ENCODE measurements at places on chromosomes 7 and 10.

- DNase-seq: no peak
Measured at GRCh38 chr7:93948106-93948505, 26.6 kb downstream of the GNG11 start.

- DNase-seq: no peak
Measured at GRCh38 chr7:54591404-54592386, 49.5 kb downstream of the VSTM2A start.

DNA sequence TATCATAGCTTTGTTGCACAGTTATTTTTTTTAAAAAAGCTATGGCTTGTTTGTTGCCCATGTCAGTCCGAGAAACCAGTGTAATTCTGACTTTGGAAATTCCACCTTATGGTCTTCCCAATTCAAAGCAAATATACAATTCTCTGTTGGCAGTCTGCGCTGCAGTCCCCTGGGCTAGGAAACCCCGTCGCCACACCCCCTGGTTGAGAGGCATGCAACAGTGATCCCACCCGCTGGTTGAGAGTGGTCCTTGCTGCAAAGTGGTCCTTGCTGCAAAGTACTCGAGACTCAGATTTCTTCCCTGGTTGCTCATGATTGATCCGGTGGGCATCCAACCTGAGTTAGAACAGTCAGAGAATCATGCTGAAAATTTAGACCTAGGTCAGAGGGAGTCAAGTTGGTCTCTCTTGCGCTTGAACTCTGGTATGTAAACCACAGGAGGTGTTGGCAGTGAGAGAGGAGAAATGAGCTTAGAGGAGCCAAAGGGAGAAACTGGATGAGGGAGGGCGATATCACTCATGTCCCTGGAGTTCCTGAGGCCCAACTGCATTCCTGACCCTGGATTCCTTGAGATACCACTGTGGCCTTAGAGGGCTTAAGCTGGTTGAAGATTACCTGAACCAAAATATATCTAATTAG lies 45.0 kb upstream of the STK17A start:
- DNase-seq: no peak

GRCh38 chr7:137691566-137691965 lies 155.2 kb downstream of the DGKI start:
- DNase-seq: no peak

GRCh38 chr7:22219036-22219435 lies 137.9 kb downstream of the RAPGEF5 start:
- DNase-seq: no peak

GRCh38 chr7:136128050-136128449 lies 150.9 kb upstream of the MTPN start:
- no peak for DNase-seq

DNA sequence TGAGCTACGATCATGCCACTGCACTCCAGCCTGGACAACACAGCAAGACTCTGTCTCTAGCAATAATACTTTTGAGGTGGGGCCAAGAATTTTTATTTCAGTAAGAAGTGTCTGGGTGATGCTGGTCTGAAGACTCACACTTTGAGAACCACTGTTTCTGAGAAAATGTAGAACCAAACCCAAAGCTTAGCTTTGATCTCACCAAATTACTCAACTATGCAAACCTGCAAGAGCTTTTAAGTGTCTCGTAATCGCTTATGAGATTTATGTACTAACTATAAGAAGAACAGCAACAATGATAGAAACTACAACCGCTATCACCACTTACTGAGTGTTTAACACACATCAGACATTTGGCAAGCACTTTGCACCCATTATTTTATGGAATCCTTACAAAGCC lies 29.5 kb downstream of the APBB1IP start:
- no peak for DNase-seq

DNA sequence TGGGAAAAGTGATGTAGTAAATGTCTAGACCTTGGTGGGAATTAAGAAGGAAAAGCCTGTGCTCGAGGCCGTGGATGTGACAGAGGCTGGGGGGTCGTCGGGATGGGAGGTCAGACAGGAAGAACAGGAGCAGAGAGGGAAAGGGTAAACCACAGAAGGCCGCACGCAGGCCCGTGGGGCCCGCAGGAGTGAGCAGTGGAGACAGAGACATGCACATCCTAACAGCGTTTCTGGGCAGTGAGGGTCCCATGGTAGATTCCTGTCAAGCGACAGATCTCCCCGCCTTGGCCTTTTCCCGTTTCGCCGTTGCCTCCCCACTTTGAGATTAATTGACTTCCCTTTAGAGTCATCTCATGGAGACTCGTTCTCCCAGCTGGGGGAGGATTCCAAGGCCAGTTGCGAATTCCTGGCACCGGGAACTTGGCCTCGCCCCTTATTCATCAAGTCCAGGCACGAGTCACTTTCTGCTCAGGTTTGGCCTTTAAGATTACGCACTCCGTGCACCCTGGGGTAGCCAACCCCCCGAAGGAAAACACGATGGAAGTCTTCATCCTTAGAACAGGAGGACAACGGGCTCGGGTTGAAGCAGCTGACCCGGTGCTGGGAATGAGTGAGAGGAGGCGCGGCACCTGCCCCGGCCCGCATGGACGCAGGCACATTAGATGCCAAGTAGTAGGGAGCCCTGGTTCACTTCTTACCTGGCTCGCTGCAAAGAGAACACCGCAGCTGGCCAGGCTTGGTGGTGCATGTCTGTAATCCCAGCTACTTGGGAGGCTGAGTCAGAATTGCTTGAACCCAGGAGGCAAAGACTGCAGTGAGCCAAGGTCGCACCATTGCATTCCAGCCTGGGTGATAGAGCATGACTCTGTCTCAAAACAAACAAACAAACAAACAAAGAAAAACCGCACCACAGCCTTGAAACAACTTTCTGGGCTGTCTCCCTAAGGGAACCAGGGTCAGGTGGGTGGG lies 315.2 kb upstream of the SHH start:
- no peak for DNase-seq

Measured in stimulated activated CD8-positive, alpha-beta memory T cell treated with anti-CD3 and anti-CD28 coated beads, Interleukin-12 subunit alpha, Interleukin-12 subunit beta, amount 100 ng/mL, for 1 hour (primary cell).